ENCODE measurements at places on chromosomes 16 and 17. TPM values are rescaled to one million over a fixed set of nuclear protein-coding genes. Genes with fewer than 3 reads are reported as not detected.

Gene SNTB2
- 30.4 TPM for total RNA-seq

Gene CD2BP2
- 58.8 TPM for total RNA-seq

GRCh38 chr16:85415196-85416090, 197.7 kb upstream of the GSE1 start:
- DNase-seq: no peak

DNA sequence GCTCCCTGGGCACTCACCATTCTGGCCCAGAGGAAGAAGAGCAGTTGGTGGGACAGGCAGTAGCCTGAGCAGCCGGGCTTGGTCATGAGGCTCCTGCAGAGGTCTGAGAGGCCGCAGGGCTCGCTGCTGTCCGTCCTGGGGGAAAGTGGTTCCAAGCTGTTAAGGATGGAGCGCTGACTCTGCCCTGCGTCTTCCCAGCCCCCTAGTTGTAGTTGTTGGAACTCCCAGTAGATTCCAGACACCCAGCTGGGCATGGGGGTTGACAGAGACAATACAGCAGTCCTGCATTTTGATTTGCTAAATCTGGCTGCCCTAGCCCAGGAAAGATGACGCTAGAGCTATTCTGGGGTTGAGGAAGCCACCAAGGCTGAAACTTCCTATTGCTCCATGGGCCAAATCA, 7.3 kb downstream of the C16orf89 start:
- DNase-seq: no peak

GRCh38 chr17:33287096-33287725, 5.9 kb downstream of the ASIC2 start:
- DNase-seq: no peak

DNA sequence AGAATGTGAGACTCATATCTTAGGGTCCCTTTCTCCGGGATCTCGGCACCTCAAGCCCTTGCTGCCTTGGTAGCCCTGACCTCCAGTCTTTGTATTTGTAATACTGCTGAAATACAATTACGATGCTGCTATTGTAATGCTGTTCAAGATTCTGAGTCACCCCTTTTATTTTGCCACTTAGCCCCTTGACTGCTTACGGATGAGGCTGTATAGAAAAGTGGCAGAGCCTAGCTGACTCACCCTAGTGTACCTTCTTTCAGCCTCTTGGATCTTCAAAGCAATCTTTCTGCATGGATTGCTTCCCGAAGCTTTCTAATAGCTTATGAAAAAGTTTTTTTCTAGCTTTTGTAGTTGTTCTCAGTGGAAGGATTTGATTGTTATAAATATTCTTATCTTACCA, 187.9 kb downstream of the KCNJ2 start:
- DNase-seq: peak; percentile 66

- DNase-seq: no peak
Measured at GRCh38 chr16:22235839-22236745, 30.0 kb downstream of the EEF2K start.

DNA sequence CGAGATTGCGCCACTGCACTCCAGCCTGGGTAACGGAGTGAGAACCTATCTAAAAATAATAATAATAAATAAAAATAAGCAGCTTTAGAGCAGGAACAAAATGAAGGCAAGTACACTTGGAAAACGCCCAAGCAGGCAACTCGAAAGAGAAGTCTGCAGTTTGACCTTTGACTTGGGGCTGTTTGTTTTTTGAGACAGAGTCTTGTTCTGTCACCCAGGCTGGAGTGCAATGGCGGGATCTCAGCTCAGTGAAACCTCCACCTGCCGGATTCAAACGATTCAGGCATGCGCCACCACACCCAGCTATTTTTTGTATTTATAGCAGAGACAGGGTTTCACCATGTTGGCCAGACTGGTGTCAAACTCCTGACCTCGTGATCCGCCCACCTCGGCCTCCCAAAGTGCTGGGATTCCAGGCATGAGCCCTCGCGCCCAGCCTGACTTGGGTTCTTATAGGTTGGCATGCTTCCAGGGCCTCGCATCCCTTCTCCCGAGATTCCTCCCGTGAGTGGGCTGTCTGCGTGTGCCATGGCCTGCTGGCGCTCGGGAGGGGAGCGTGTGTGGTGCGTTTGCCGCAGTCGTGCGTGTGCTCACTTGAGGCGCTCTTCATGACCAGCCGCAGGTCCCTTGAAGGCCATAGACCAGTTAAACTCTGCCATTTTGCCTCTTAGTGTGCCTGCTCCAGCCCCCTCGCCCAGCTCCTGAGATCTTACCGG, 18.4 kb upstream of the UBE2I start:
- DNase-seq: no peak
